AG04450 (cell line): ENCODE measurements at places on chromosomes 3 and 15. TPM values are rescaled to one million over a fixed set of nuclear protein-coding genes. Genes with fewer than 3 reads are reported as not detected.

Gene COL8A1
- 101 and 147 TPM in 2 replicates for polyA plus RNA-seq

Gene IGSF10
- polyA plus RNA-seq: 0.02 TPM in 2 replicates

Gene GOLGA8Q
- polyA plus RNA-seq: 0.69 and 0.74 TPM in 2 replicates

Gene SCG5
- 39.2 and 44.4 TPM in 2 replicates for polyA plus RNA-seq

DNA sequence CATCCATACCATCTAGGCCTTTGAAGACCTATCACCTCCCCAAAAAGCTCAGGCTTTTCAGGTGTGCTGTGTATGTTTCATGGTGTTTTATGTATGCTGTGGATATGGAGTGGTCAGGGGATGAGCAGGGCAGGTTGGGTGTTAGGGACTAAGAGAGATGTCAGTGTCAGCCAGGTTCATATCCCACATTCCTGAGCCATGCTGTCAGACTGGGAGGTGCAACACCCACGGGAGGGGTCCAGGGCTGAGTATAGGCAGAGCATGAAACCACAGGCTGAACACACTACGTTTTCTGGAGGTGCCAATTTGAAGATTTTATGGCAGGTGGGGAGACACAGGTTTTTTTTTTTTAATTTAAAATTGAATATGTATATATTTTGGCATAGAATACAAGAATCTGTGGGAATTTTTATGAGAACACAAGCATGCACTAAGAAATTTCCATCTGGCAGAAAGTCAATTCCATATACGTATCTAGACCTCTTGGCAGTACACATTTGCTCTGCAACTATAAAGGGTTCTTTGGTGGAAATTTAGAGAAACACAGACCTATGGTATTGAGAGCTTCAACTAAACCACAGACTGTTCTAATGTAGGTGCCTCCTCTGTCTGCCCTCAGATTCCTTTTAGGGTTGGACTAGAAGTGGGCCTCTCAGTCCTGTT lies 101.9 kb upstream of the RNU6-1 start:
- no peak for DNase-seq

DNA sequence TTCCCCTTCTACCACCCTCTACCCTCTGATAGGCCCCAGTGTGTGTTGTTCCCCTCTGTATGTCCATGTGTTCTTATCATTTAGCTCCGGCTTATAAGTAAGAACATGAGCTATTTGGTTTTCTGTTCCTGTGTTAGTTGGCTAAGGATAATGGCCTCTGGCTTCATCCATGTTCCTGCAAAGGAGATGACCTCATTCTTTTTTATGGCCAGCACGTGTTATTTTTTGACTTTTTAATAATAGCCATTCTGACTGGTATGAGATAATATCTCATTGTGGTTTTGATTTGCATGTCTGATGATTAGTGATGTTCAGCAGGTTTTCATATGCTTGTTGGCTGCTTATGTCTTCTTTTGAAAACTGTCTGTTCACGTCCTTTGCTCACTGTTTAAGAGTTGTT lies 63.1 kb upstream of the NPHP3 start:
- no peak for DNase-seq

- no peak for DNase-seq
These were observed at the start of gene CCR1 for GRCh38 chr3:46208167-46208704. TSS of gene CCR1 (minus strand) at chr3:46208313. CDS start at chr3:46204313, 4,000 bp downstream.

DNA sequence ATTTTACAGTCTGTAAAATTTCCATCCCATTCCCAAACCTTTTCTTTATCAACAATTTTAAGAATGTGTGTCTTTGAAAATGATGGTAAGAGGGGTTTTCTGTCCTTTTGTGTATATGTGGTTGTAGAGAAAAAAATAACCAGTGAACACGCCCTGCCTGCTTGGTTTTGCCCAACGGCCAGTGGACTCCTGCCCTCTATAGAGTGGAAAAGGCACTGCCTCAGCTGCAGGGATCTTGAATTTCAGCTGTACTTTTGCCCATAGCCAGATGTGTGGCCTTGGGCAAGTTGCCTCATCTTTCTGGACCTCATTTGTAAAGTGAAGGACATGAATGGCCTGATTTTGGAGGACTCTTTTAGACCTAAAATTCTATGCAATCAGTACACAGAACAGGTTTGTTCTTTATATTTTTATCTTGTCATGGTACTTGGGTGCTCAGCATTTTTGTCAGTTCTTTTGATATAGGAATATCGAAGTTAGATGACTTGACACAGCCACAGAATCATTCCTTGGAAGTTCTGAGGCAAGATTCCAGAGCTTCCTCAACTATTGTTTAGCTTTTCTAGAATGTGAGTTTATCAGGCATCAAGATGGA lies 81.0 kb downstream of the CLDN11 start:
- peak; percentile 15 for DNase-seq

GRCh38 chr3:58349792-58350626 lies 17.3 kb downstream of the PXK start:
- no peak for DNase-seq

GRCh38 chr3:157394411-157394810 lies 42.2 kb upstream of the PTX3 start:
- no peak for DNase-seq

DNA sequence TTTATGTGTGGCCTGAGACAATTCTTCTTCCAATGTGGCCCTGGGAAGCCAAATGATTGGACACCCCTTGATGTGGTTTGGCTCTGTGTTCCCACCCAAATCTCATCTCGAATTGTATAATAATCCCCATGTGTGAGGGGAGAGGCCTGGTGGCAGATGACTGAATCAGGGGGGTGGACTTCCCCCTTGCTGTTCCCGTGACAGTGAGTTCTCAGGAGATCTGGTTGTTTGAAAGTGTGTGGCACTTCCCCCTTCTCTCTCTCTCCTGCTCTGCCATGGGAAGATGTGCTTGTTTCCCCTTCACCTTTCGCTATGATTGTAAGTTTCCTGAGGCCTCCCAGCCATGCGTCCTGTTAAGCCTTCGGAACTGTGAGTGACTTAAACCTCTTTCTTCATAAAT lies 60.1 kb upstream of the PARL start:
- DNase-seq: no peak

DNA sequence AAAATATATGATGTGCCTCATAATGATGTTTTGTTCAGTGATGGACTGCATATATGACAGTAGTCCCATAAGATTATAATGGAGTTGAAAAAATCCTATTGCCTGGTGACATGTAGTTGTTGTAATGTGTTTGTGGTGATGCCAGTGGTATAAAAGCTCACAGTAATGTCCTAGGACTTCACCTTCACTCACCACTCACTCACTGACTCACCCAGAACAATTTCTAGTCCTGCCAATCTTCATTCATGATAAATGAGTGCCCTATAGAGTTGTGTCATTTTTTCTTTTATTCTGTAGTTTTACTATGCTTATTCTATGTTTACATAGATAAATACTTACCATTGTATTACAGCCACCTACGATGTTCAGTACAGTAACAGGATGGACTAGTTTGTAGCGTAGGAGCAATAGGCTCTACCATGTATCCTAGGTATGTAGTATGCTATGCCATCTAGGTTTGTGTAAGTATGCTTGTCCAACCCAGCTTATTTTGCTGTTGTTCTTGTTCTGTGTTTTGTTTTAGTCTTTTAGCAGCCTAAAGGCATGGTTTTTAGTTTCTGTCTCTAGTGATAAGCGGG lies 88.5 kb upstream of the LRRFIP2 start:
- no peak for DNase-seq

DNA sequence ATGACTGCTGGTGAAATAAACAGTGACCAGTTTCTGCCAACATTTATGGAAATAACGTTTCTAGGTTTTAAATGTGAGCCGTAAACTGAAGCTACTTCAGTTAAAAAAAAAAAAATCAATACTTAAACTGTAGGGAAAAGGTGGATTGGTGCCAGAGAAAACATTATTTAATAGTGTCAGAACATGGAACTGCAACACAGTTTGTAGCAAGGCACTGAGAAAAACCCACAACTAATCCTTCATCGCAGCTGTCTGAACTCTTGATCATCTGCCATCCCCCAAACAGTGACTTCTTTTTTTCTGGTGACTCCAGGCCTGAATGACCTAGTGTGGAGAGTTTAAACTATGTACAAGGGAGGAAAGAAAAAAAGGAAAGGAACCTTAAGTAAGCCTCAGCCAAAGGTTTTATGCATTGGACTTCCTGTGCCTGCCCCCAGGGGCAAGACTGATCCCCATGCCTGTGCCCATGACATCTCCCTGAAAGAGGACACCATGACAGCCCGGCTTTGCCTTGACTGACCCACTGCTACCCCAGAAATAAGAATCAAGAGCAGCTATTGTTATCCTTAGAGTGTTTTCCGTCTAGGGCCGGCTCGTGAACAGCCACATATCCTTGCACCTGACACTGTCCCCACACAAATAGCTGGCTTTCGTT lies 33.1 kb downstream of the CRTAP start:
- DNase-seq: no peak

DNA sequence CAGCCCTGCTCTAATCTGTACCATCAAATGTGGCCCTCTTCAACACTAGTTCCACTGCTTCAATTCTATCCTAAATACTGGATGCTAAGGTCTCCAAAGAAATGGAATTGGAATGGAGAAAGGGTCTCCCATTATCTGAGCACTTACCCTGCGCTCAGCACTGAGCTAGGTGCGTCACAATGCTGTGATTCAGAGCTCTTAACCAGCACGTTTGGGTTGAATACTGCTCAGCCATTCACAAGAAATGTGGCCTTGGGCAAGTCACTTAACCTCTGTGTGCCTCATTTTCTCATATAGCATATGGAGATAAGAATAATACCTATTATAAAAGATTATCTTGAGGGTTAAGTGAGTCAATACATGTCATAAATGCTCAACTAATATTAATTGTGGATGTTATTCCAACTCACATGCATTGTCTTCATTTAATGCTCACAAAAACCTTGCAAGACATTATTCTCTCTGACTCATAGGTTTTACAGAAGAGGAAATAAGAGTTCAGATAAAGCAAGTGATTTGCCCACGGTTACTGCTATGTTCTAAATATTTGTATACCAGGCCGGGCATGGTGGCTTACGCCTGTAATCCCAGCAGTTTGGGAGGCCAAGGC lies 27.4 kb upstream of the SRGAP3 start:
- DNase-seq: no peak

DNA sequence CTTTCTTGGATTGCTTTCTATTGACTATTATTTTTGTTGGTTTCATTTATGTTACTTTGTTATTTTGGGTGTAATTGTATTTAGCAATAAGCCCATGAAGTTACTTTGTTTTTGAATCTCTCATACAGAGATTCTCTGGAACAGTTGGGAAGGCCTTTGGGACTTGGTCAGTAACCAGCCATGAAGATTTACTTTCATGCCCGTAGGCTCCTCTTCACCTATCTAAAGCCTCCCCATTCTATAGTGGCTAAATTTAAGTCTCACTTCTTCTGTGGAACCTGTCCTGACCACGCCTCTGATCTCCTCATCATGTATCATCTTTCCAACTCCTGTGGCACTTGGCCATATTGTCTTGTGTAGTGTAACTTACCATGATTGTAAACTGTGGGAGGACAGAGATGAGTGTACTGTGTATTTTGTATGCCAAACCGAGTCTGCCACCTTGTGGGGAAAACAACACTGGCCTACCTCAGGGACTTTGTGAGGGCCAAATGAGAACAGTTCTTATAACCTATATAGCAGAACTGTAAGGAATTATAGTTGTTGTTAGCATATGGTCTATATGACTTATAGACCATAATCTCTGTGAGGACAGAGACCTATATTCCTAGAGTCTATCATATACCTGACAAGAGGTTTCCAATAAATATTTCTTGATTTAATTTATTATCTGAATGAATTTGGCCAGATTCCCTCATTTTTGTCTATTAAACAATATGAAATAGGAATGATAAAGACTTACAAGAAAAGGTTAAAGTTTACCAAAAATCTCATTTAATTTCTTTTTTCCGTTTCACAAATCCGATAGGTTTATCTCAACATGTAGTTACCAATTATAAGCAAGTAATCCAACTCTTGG lies 75.0 kb downstream of the STARD9 start:
- peak; percentile 73 for DNase-seq

GRCh38 chr3:78919021-78919755 lies 848.6 kb downstream of the ROBO1 start:
- peak; percentile 81 for DNase-seq

DNA sequence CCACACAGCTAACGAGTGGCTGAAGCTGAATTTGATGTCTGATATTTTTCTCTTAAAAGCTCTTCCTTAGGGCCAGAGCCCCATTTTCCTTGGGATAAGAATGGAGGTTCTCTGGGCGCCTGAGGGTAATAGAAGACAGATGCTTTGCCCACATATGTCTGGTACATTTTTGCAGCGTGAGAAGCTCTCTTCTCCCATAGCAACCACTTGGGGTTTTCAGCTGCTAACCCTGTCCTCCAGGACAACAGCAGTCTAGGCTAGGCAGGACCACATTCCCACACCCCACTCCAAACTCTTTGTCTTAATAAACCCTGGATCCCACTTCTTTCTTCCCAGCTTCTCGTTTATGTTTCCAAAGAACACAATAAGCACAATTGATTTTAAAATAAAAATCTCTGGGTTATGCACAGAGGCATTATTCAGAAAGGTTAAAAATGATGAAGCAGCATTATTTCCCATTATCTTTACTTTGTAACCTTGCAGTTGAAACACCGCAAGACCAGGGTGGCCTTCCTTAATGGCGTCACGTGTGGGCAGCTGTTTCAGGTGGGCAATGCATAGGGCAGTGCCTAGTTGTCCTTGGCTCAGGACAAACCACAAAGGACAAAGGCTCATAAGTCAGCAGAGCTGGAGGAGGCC lies 56.5 kb upstream of the NTRK3 start:
- no peak for DNase-seq

DNA sequence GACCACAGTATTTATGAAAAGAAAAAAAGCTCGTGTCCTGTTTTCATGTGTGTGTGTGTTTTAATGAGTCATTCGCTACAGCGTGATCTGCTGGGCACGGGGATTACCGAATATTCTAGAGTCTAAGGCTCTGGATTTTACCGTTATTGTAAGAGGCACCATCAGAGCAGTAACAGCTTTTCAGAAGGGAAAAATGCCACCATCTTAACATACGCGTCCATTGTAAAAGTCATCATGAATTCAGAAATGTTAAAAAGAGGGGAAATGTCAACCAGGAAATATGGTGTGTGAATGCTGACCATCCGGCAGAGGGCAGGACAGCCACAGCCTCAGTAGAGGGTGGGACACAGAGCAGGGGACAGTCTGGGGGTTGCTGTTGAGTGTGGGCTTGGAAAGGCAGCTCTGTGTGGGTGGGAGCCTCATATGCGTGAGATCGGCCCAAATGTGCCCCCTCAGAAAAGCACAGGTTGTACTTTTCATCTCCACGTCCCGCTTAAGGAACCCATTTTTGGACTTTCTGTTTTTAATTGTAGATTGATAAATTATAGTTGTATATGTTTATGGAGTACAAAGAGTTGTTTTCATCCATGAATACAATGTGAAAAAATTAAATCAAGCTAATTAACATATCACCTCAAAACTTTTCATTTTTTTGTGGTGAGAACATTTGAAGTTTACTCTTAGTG lies 69.6 kb downstream of the ASB7 start:
- DNase-seq: no peak

- no peak for DNase-seq
These were observed 9.8 kb downstream of the STRA6 start for GRCh38 chr15:74192751-74193150.

DNA sequence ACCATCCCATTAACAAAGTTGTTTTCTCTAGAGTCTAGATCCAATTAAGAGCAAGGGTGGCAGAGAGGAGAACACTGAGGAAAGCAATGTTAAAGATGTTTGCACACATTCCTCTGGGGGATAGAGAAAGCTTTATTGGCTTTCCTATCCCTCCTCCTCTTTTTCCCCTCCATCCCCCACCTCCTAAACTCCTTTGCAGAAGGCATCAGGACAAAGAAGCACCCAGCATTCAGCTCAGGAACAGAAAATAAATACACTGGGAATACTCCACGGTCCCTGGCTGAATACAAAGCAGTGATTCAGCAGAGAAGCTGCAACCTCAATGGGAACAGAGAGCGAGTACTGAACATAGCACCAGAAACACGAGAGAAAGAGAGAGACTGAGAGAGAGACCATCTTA lies 21.9 kb downstream of the LSAMP start:
- no peak for DNase-seq

- no peak for DNase-seq
These were observed 101.1 kb downstream of the DLG1 start for GRCh38 chr3:197197334-197197733.
